ENCODE measurements at places on chromosomes 11 and 22. TPM values are rescaled to one million over a fixed set of nuclear protein-coding genes. Genes with fewer than 3 reads are reported as not detected.

OOSP1 gene
- not detected for total RNA-seq

F2 gene
- 110 TPM for total RNA-seq

TMEM225 gene
- not detected for total RNA-seq

EHF gene
- total RNA-seq: 0.24 TPM

CEND1 gene
- total RNA-seq: not detected

SORL1 gene
- total RNA-seq: 21.3 TPM

MPEG1 gene
- total RNA-seq: not detected

OR5AS1 gene
- total RNA-seq: not detected

OR52I2 gene
- total RNA-seq: not detected

CNGA4 gene
- total RNA-seq: not detected

CDKN1C gene
- total RNA-seq: not detected

EMID1 gene
- total RNA-seq: 0.82 TPM

SMC1B gene
- total RNA-seq: not detected

OR8D1 gene
- total RNA-seq: not detected

GUCY1A2 gene
- not detected for total RNA-seq

P2RY6 gene
- total RNA-seq: 0.29 TPM

NRXN2 gene
- not detected for total RNA-seq

GAL gene
- not detected for total RNA-seq

SPDYC gene
- total RNA-seq: 0.15 TPM

APOBEC3H gene
- 0.31 TPM for total RNA-seq

KRTAP5-1 gene
- not detected for total RNA-seq

ZNF70 gene
- total RNA-seq: 3.6 TPM

GLB1L2 gene
- 0.27 TPM for total RNA-seq

MS4A8 gene
- not detected for total RNA-seq

NAALADL1 gene
- 9.3 TPM for total RNA-seq

RGL4 gene
- total RNA-seq: not detected

CEP126 gene
- total RNA-seq: 1.8 TPM

MYRF gene
- 10.2 TPM for total RNA-seq

HINFP gene
- 13.3 TPM for total RNA-seq

PAMR1 gene
- total RNA-seq: not detected

DNAJB7 gene
- not detected for total RNA-seq

CHST1 gene
- total RNA-seq: not detected

CXCR5 gene
- not detected for total RNA-seq

ZNHIT2 gene
- 5.7 TPM for total RNA-seq

SLC29A2 gene
- total RNA-seq: 0.66 TPM

TEX12 gene
- total RNA-seq: not detected

ZMAT5 gene
- total RNA-seq: 34.7 TPM

ANO1 gene
- total RNA-seq: not detected

CSNK2A3 gene
- 5.4 TPM for total RNA-seq

PLA2G3 gene
- total RNA-seq: 0.11 TPM

FAM181B gene
- not detected for total RNA-seq

LINC01488 gene
- total RNA-seq: 0.14 TPM

CCDC116 gene
- total RNA-seq: 0.33 TPM

SUSD2 gene
- 0.94 TPM for total RNA-seq

APOL4 gene
- total RNA-seq: 0.45 TPM

ARHGAP8 gene
- 0.17 TPM for total RNA-seq
